ENCODE measurements at places on chromosomes 4 and X. TPM values are rescaled to one million over a fixed set of nuclear protein-coding genes. Genes with fewer than 3 reads are reported as not detected.

- H3K27me3 ChIP-seq: no peaks in the 10 kb centered on the region
- DNase-seq: no peak
- H3K4me3 ChIP-seq: no peak within 1 kb of the TSS
- no peak within 1 kb of the TSS for H3K27ac ChIP-seq
- no peaks in the 10 kb centered on the region for H3K4me1 ChIP-seq
Measured at GRCh38 chr4:71338846-71339593, at the start of gene SLC4A4. Gene SLC4A4, plus strand, starts transcription at chr4:71339020.

GRCh38 chr4:38930204-38930603, 62.6 kb downstream of the FAM114A1 start:
- no peak overlapping the region for H3K4me3 ChIP-seq

- no peaks in the 10 kb centered on the region for H3K4me1 ChIP-seq
- no peaks in the 10 kb centered on the region for H3K27me3 ChIP-seq
- H3K27ac ChIP-seq: no peak overlapping the region
- no peak overlapping the region for H3K4me3 ChIP-seq
Measured at GRCh38 chr4:13829457-13829856, 201.9 kb upstream of the BOD1L1 start.

DNA sequence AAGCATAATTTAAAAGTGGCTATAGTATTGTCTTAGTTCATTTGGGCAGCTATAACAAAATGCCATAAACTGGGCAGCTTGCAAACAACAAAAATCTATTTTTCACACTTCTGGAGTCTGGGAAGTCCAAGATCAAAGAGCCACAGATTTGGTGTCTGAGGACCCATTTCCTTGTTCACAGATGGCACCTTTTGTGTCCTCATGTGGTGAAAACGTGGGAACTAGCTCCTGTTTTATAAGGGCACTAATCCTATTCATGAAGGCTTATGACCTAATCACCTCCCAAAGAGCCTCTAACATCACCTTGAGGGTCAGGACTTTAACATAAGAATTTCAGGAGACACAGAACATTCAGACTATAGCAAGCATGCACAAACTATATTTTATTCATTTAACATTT, 126.5 kb upstream of the WDFY3 start:
- no peak for DNase-seq
- no peaks in the 10 kb centered on the region for H3K36me3 ChIP-seq
- no peak overlapping the region for H3K27ac ChIP-seq
- H3K4me3 ChIP-seq: no peak overlapping the region
- H3K4me1 ChIP-seq: no peaks in the 10 kb centered on the region
- no peaks in the 10 kb centered on the region for H3K27me3 ChIP-seq

- peaks cover 93% of the 10 kb centered on the region for H3K27me3 ChIP-seq
- no peak for DNase-seq
- H3K27ac ChIP-seq: no peak overlapping the region
- H3K4me1 ChIP-seq: peaks cover 29% of the 10 kb centered on the region
Measured at GRCh38 chrX:637660-638481, 7.3 kb downstream of the SHOX start.

BEX5 gene
- not detected for total RNA-seq

- no peaks in the 10 kb centered on the region for H3K36me3 ChIP-seq
- H3K27me3 ChIP-seq: no peaks in the 10 kb centered on the region
- H3K27ac ChIP-seq: no peak overlapping the region
- DNase-seq: no peak
Measured at GRCh38 chr4:135508006-135508714, 1306.6 kb upstream of the PABPC4L start.

- H3K27ac ChIP-seq: no peak overlapping the region
- no peaks in the 10 kb centered on the region for H3K4me1 ChIP-seq
- H3K4me3 ChIP-seq: no peak overlapping the region
- no peak for DNase-seq
- no peaks in the 10 kb centered on the region for H3K36me3 ChIP-seq
Measured at GRCh38 chrX:1316527-1316926, 20.1 kb upstream of the IL3RA start.

PSAPL1 gene
- under 0.01 TPM for total RNA-seq

DNA sequence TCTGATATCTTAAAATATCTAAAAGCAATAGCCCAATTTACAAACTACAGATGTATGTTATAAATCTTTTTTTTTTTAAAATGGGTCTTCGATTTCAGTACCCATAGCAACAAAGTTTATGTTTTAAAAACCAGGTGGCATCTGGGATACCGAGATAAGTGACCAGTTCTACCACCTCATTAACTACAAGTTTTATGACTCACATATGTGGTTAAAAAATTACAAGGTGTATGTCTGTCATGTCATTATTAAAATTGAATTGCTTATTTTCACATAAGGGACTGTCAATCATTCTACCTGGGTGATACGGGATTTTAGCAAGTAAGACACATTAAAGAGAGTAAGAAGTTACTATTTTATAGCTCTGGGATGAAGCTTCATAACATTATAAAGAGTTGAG, 192.0 kb upstream of the ETNPPL start:
- no peak for DNase-seq
- H3K27me3 ChIP-seq: no peaks in the 10 kb centered on the region
- no peaks in the 10 kb centered on the region for H3K36me3 ChIP-seq
- H3K27ac ChIP-seq: no peak overlapping the region

SCLT1 gene
- total RNA-seq: 18.6 TPM

Data from tibial nerve (tissue), 4 donors.